Progenitor cell of endocrine pancreas (in vitro differentiated cells): ENCODE measurements at places on chromosomes 7 and 10. TPM values are rescaled to one million over a fixed set of nuclear protein-coding genes. Genes with fewer than 3 reads are reported as not detected.

The CALML3 gene
- total RNA-seq: not detected in 2 replicates

The ADAM12 gene
- total RNA-seq: 1.8 and 5.2 TPM in 2 replicates

The SLC29A4 gene
- total RNA-seq: 108 and 120 TPM in 2 replicates

The CRCP gene
- total RNA-seq: 32.4 and 34.8 TPM in 2 replicates

GRCh38 chr10:28714401-28715053, 37.2 kb downstream of the BAMBI start:
- peaks cover 17% of the 10 kb centered on the region for H3K4me1 ChIP-seq
- no peaks in the 10 kb centered on the region for H3K36me3 ChIP-seq
- H3K27ac ChIP-seq: no peak overlapping the region
- no peak for DNase-seq
- no peak overlapping the region for H3K4me3 ChIP-seq
- H3K27me3 ChIP-seq: no peaks in the 10 kb centered on the region

DNA sequence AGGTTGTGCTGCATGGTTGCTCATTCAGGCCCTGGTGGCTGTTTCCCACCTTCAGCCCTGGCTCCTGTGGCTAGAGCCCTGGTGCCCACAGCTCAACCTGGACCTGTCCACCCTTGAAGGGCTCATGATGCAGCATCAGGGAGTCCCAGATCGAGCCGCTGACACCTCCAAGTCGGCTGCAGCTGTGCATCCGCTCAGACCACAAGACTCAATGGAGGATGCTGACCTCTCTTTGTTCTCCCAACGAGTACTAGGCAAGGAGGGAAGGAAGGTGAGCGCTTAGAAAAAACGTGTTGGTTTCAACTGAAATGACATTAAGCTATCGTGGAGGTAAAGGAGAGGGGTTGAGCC, 9.5 kb upstream of the C10orf95 start:
- no peaks in the 10 kb centered on the region for H3K27me3 ChIP-seq
- no peak for DNase-seq
- H3K36me3 ChIP-seq: peaks cover 1% of the 10 kb centered on the region
- H3K4me3 ChIP-seq: peak overlapping the region; percentile 86

- H3K27ac ChIP-seq: peak overlapping the region; percentile 59
- no peak for DNase-seq
- no peak overlapping the region for H3K4me3 ChIP-seq
- peaks cover 14% of the 10 kb centered on the region for H3K4me1 ChIP-seq
- H3K27me3 ChIP-seq: no peaks in the 10 kb centered on the region
Measured at GRCh38 chr7:4144811-4145510, 537.1 kb upstream of the FOXK1 start.

GRCh38 chr7:41164440-41164839, 538.5 kb downstream of the INHBA start:
- H3K36me3 ChIP-seq: no peaks in the 10 kb centered on the region
- H3K27ac ChIP-seq: no peak overlapping the region
- H3K27me3 ChIP-seq: no peaks in the 10 kb centered on the region
- H3K4me3 ChIP-seq: no peak overlapping the region
- no peak for DNase-seq

DNA sequence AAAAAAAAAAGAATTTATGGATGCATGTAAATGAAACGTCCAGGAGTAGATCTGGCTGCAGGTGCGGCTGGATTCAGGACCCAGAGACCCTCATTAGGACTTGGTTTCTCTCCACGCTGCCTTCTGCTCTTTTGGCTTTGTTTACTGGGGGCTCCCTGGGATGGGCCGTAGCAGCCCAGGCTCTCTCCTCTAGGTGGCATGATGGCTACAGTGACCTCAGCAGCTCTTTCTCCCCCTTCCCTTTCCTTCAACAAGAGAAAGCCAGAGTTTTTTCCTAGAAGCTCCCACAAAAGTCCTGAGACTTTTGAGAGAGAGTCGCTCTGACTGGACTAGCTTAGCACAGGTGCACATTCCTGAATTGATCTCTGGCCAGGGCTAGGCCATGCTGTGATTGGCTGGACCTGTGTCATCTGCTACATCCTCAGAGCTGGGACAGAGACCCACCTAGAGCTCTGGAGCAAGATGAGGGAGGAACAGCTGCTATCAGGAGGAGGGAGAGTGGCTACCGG, 67.8 kb upstream of the PDCD4 start:
- H3K27me3 ChIP-seq: peaks cover 5% of the 10 kb centered on the region
- H3K36me3 ChIP-seq: no peaks in the 10 kb centered on the region
- H3K4me3 ChIP-seq: no peak overlapping the region
- DNase-seq: no peak
- peak overlapping the region; percentile 76 for H3K27ac ChIP-seq

DNA sequence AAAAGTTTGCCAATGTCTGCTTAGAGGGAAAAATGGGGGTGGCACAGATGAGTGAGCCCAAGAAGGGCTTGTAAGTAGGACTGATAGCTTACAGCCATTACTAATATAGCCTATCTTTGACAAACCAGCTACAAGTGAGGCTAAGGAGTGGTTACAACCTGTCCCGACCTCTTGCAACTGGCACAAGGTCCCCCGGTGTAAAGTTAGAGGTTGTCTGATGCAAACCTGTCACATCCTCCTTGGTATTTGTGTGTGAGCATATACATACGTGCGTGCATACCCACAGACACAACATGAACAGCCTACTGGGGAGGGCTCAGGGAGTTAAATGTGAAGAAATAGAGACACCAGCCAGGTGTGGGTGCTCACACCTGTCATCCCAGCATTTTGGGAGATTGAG, 14.6 kb downstream of the ADAP1 start:
- H3K36me3 ChIP-seq: peaks cover 3% of the 10 kb centered on the region
- H3K4me3 ChIP-seq: no peak overlapping the region
- peaks cover 22% of the 10 kb centered on the region for H3K27me3 ChIP-seq
- DNase-seq: no peak
- H3K27ac ChIP-seq: no peak overlapping the region
- H3K4me1 ChIP-seq: no peaks in the 10 kb centered on the region

DNA sequence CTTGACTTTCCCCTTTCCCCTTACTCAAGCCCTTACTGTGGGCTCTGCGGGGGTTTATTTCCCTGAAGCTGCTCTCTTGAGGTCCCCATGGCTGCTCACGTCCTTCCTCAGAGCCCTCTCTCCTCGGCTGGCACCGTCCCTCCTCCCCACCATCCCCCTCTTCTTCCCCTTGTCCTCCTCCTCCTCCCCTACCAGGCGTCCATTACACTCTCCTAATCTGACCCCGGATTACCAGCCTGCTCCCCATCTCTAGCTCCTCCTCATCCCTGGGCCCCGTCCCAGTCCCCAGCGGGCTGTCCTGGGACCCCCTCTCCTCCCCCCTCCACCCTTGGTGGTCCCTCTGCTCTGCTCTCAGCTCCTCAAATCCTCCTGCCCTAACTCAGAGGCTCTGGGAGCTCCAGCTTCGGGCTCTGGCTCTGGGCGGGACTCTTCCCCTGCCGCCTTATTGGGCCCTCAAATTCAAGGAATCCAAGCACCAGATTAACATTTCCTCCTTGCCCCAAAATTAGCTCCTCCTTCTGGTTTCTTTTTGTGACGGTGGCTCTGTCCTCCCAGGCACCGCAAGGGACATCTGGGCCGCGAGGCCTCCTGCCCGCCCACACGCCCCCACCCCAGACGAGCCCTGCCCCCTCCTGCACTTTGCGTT, 48.5 kb upstream of the LEP start:
- no peak overlapping the region for H3K27ac ChIP-seq
- no peak for DNase-seq
- H3K36me3 ChIP-seq: peaks cover 3% of the 10 kb centered on the region
- H3K27me3 ChIP-seq: peaks cover 51% of the 10 kb centered on the region
- H3K4me3 ChIP-seq: no peak overlapping the region

DNA sequence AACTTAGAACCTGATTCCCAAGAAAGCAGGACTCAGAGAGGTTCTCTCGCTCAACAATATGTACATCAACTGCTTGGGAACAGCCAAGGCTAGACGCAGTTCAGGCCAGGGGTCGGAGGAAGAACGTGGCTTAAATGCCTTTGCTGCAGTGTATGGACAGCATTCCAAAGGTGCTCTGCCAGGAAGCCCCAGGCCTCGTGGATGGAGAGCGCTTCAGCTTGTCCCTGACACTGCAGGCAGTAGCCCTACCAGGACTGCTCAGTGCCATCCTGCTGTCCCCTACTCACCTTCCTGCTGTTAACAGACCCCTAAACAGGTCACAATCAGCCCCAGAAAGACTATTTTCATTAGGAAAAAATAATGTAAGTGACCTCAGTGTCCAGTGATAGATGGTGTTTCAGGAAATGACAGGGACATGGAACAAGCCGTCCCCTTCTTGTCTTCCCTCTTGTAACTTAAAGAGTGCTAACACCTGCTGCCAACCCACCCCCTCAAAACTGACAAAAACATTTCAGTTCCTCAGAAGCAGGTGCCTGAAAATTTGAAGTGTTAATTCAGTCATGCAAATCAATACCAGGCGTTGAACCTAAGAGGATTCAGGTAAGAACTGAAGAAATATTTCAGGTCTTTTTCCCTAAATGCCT, 16.5 kb downstream of the CREB3L2 start:
- peak overlapping the region; percentile 42 for H3K27ac ChIP-seq
- DNase-seq: no peak
- H3K4me3 ChIP-seq: no peak overlapping the region
- peaks cover 3% of the 10 kb centered on the region for H3K36me3 ChIP-seq
- peaks cover 48% of the 10 kb centered on the region for H3K4me1 ChIP-seq
- no peaks in the 10 kb centered on the region for H3K27me3 ChIP-seq

DNA sequence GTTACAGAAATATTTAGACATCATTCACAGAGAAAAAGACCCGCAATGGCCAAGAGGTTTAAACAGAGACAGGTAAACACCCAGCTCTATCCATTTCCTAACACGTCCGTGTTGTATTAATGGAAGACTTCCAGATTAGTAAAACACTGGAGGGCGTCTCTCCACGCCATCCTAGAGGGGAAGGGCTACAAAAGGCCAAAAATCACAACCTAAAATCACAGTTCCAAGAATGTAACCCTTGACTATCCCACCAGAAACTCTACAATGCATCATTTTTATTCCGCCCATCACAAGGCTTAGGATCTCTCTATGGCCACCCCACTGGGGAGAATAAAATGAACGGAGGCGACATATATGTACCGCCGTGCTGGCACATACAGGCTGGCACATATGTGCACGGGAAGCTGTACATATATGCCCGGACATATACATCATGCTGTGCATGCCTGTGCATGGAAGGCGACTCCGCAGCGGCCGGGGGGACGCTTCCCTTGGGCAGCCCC, 734 bp downstream of the PCLO start:
- no peak for DNase-seq
- peak overlapping the region; percentile 93 for H3K27ac ChIP-seq
- H3K36me3 ChIP-seq: no peaks in the 10 kb centered on the region
- peak overlapping the region; percentile 90 for H3K4me3 ChIP-seq
- H3K4me1 ChIP-seq: peaks cover 11% of the 10 kb centered on the region
- no peaks in the 10 kb centered on the region for H3K27me3 ChIP-seq

DNA sequence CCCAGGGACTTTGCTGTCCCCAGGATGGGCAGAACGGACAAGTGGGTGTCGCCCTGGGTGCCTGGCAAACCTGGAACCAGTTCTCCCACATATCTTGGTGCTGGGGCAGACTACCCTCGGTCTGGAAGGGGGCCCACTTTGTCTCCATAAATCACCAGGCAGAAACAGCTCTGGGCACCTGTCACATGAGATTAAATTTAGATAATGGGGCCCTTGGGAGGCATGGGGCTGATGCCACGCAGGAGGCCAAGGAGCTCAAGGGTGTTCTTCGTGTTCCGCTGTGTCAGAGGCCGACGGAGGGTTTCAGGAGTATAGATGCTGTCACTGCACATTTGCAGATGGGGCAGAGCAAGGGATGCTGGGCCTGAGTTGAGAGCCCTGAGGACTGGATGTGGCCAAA, 72.7 kb downstream of the TMEM130 start:
- H3K36me3 ChIP-seq: no peaks in the 10 kb centered on the region
- H3K4me3 ChIP-seq: no peak overlapping the region
- no peaks in the 10 kb centered on the region for H3K4me1 ChIP-seq
- no peak overlapping the region for H3K27ac ChIP-seq
- H3K27me3 ChIP-seq: no peaks in the 10 kb centered on the region

DNA sequence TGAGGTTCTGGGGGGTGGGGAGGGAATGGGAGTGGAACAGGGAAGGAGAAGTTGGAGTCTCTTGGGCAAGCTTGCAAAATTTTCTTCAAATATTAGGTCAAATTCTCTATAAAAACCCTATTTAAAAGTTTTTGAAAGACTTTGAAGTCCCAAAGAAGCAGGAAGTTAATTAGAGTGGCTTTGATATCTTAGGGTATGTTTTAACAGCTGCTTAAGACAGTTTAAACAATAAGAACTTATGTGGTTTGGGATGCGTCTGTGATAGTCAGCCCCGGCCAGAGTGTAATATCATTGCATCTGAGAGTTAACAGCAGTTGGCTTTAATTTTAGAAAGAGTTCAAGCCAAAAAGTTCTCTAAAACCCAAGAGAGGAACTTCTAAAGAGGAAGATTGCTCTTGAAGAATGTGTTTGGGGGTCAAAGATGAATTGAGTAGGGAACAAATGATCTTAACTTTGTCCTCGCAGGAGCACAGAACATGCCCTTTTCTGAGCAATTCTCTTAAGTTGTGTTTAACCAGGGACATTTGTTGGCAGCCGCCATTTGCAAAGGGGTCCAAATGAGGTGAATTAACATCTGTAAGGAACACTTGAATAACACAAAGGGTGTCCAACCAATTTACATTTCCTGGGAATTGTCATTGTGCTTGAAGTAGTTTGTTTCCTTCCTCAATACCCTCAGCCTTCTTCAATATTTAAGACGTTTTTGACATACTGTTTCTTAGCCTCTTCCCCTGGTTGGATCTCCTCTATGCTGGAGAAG, 182.4 kb downstream of the PTEN start:
- peaks cover 17% of the 10 kb centered on the region for H3K4me1 ChIP-seq
- H3K36me3 ChIP-seq: no peaks in the 10 kb centered on the region
- no peak overlapping the region for H3K4me3 ChIP-seq
